ENCODE measurements at places on chromosomes 1 and 21. TPM values are rescaled to one million over a fixed set of nuclear protein-coding genes. Genes with fewer than 3 reads are reported as not detected.

The DDR2 gene
- total RNA-seq, result 5.8 TPM

The AK5 gene
- 3.6 TPM for total RNA-seq

The S100A11 gene
- total RNA-seq, result 686 TPM

The SLC9C2 gene
- not detected for total RNA-seq
